ENCODE measurements at places on chromosomes 2 and 18.

- DNase-seq: no peak
These were observed 81.6 kb downstream of the PTGR3 start for GRCh38 chr18:75127143-75128021.

- no peak for DNase-seq
These were observed 250.6 kb downstream of the EIPR1 start for GRCh38 chr2:3126911-3127621.

DNA sequence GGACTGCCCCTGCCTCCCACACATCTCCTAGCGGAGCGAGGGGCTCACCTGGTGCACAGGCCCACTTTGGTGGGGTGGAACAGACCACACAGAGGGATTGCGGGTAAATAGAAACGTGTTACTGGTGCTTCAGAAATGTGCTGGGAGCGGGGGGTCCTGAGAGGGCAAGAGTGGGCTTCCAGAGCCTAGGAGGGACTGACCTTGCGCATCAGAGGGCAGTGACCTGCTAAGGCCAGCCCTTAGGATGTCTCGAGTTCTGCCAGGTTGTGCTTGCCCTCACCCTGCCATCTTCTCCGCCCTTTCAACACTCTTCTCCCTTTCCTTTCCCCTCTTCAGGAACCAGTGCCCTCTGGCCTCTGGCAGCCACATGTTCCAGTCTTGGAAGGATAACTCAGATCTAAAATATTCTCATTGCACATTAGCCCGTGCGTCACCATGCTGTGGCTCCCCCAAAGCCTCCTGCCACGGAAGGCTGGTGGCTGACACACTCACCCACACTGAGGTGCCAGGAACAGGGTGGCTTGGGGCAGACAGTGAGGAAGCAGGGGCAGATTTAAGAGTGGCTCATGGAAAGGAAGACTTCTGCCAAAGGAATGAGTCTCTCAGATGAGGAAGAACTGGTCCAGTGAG is 89.6 kb downstream of the MCFD2 start:
- DNase-seq: no peak

- no peak for DNase-seq
These were observed 36.3 kb upstream of the MSTN start for GRCh38 chr2:190098851-190099250.

DNA sequence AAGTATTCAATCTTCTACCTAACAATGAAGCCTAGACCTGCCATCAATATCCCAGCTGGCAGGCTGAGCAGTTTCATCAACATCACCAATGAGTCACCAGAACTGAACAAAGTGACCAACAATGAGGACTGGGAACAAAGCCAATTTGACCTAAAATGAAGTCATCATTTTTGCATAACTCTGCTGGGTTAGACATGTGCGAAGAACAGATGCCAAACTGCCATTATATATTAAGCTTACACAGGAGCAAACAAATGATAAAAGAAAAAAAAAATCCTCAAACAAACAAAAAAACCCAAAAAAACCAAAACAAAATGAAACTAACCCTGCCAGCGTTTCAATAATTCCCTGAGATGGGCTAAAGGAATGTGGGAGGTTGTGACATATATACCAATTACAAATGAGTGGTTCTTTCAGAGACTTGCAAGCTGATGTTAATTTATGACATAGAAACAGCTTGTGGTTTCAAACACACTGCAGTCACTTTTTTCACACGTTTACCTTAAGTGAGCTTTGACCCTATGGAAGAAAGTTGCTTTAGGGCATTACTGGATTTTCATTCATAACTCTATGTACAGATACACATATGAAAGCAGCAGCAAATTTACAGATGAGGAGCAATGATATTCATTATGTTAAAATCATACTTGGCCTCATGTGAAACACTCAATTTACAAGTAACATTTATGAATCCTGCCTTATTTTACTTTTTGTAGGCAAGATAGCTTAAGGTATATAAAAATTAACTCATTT is 56.9 kb upstream of the CCDC141 start:
- DNase-seq: peak; percentile 77

GRCh38 chr2:105781274-105781978 is 36.7 kb downstream of the NCK2 start:
- no peak for DNase-seq

DNA sequence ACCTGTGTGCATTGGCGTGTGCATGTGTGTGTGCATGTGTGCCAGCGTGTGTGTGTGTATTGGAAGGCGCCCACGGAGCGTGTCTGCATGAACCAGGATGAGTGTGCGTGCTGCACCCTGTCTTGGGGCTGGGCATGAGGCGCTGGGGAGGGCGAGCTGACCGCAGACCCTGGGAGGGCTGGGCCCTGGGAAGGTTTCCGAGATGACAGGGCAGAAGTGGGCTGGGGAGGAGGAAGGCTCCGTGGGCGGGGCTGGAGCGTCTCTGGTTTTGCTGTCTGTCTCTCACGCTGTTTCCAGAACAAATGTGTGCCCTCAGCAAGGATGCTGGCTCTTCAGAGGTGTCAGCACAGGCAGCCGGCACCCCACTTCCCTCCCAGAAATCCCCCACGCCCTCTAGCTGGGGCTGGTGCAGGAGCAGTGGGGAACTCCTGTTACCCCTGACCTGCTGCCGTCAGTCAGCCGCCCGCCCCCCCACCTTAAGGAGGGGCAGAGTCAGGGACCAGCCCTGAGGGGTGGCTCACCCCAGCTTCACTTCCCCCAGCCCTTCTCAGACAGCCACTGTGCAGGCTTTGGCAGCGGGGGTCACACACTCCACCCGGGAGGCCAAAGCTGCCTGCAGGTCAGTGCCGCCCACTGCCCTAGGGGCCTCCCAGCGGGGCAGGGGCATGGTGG is at the start of gene GPR35:
Gene GPR35 (plus strand): TSS at position 531 of the 672 bp plus-strand sequence. CDS start 4,473 bp downstream, outside the sequence.
- no peak for DNase-seq

GRCh38 chr2:97805776-97806175 is 92.4 kb downstream of the ZAP70 start:
- no peak for DNase-seq

- no peak for DNase-seq
These were observed 181.9 kb upstream of the DLGAP1 start for GRCh38 chr18:4636967-4637366.

- peak; percentile 4 for DNase-seq
These were observed 87.4 kb upstream of the AGAP1 start for GRCh38 chr2:235406430-235406829.

- no peak for DNase-seq
These were observed 104.6 kb downstream of the KIAA1328 start for GRCh38 chr18:36933552-36933951.

DNA sequence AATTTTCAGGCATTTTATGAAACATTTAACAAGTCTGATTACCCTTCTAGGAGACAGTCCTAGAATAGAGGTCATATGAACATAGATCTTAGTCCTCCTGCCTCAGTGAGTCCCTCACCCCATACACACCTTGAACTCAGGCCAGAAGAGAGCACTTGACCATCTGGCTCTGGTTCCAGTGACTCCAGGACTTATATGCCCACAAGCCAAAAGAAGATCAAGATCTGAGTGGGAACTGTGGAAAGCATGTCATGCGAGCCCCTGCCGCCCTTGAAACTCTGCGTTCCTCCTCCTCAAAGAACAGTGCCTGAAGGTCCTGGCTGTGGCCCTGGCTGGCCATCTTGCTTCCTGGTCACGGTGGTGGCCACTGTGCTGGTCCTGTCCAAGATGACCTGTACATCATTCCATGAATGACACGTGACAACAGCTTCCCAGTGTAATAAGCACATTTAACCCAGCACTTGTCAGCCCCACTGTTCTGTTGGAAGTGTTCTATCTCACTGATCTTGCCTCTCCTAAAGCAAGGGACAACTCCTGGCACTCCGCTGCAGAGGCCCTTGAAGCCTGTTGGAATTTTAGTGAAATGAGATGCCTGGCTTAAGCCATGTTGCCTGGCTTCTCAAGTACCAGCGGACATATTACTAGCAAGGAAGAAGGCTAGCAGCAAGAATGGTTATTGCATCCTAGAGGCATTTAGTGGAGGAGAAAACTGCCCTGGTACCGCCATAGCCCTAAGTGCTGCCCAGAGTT is 17.6 kb downstream of the TTC32 start:
- no peak for DNase-seq

DNA sequence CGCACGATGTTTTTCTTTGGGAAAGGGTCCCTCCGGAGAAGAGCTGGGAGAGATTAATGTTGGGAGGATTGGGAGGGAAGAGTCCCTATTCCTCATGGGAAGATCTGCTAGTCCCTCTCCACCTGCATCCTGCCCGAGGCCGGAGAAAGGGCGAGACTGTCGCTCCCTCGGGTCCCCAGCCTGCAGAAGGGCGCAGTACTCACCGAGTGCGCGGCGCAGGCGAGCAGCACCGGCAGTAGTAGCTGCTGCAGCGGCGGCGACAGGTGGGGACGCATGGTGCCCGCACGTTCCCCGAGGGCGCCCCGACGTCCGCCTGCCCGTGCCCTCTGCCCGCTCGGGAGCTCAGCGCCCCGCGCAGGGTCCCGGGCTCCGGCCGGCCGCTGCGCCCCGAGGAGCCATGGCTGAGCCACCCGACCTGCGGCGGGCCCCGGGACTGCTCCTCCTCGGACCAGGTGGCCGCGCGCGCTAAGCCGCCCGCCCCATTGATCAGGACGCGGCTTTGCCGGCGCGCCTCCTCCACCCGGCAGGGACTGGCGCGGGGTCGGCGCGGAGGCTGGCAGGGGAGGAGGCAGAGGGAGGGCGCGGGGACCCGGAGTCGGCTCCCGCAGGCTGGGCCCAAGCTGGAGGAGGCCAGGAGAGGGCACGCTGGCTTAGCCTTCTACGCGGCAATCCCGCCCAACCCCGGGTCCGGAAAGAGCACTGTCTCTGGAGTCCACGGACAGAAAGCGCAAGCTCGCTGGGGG is at the start of gene SCTR:
Gene SCTR (minus strand): TSS at position 532 of the 743 bp plus-strand sequence. CDS start 257 bp downstream, at position 275.
- DNase-seq: no peak

DNA sequence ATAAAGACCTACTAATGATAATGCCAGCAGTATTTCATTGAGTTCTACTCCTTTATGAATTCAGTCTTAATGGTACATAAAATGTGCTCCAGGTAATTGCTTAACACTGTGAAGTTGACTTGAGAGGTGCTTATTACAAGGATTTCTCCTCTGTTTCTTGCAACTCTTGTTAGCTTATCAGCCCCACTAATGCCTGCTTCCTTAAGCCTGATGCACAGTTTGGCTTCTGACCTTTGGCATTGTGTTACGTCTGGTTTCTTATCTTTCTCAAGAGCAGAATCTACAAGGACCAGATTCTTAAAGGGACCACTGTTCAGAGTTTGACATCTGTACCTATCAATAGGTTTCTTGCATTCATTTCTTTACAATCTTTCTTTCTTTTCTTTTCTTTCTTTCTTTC is 223.9 kb upstream of the CWC22 start:
- DNase-seq: no peak
